ENCODE measurements at places on chromosomes 16 and 17. TPM values are rescaled to one million over a fixed set of nuclear protein-coding genes. Genes with fewer than 3 reads are reported as not detected.

TBC1D3K gene
- not detected for total RNA-seq

RHBDL3 gene
- not detected for total RNA-seq

TBX21 gene
- total RNA-seq, result 8.4 TPM

HBA1 gene
- 283 TPM for total RNA-seq

ARHGDIG gene
- not detected for total RNA-seq

TUBB3 gene
- total RNA-seq, result 0.70 TPM

NOL3 gene
- total RNA-seq, result 0.96 TPM

ALDH3A1 gene
- total RNA-seq, result not detected

SERPINF2 gene
- 2.6 TPM for total RNA-seq

TBC1D3G gene
- total RNA-seq, result not detected

CCDC154 gene
- 12.4 TPM for total RNA-seq

CCL8 gene
- not detected for total RNA-seq

NAE1 gene
- 57.6 TPM for total RNA-seq
